HEK293T (cell line): ENCODE measurements at places on chromosomes 11 and 22.

DNA sequence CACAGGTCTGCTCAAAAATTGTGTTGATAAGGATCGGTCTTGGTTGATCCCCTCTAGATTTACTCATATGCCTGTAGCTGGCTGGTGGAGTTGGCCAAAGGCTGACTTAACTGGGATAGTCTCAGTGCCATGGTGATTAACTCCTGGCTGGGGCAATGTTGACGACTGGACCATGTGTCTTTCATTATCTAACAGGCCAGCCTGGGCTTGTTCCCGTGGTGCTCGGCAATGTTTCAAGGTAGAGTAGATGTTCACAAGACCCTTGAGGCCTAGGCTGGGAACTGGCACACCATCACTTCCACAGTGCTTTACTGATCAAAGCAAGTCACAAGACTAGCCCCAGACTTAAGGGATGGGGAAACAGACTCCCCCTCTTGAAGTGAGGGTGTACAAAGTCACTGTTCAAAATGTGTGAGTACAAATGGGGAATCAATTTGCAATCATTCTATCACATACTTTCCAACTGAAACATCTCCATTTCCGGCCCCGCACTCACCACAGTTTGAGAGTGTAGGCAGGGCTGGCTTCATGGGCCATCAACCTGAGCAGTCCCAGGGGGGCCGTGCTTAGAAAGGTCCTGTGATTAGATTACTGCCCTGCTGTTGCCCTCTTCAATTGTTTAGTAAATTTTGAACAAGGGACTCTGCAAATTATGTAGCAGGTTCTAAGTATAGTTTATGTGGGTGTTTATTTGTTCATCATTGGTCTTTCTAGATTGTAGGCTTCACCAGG, 240.8 kb downstream of the NELL1 start:
- DNase-seq: no peak

- peak; percentile 77 for DNase-seq
Measured at GRCh38 chr11:62728171-62728988, at the start of gene TTC9C. Gene TTC9C (plus strand): TSS chr11:62728486. CDS start chr11:62728849, 363 bp downstream.

- DNase-seq: no peak
Measured at GRCh38 chr22:48783821-48784266, 1043.8 kb downstream of the BRD1 start.

GRCh38 chr22:43313244-43313889, 29.8 kb downstream of the SCUBE1 start:
- DNase-seq: peak; percentile 34

DNA sequence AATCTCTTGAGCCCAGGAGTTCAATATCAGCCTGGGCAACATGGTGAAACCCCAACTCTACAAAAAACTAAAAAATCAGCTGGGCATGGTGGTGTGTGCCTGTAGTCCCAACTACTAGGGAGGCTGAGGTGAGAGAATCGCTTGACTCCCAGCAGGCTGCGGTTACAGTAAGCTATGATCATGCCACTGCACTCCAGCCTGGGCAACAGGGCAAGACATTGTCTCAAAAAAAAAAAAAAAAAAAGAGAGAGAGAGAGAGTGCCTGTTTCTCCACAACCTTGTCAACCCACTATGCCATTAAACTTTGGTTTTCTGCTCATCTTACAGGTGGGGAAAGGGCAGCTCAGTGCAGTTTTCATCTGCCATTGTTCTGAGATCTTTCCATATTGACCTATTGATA, 5.1 kb downstream of the FOLR3 start:
- DNase-seq: no peak

DNA sequence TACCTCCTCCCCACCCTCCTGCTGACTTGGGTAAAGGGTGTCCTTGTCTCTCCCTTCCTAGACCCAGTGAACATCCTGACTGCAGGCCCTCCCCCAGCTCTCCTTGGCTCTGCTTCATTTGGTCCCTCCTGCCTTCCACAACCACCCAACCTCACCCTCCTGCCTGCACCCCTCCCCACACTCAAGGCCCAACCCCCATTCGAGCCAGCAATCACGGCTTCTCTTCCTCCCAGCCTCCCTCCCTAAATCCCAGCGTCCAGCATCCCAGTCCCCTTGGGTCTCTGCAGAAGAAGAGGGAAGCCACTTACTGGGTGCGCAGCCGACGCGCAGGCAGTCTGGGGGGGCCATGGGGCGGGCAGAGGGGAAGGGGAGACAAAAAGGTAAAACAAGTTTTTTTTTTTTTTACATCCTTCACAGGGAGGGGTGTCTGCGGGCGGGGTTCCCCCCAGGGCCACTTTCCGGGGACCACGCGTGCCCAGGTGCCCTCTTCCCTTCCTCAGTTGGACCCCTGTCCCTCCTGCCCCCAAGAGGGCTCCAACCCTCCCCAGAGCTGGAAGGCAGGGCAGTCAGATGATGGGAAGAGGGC, 62.5 kb downstream of the SLC22A12 start:
- peak; percentile 14 for DNase-seq

DNA sequence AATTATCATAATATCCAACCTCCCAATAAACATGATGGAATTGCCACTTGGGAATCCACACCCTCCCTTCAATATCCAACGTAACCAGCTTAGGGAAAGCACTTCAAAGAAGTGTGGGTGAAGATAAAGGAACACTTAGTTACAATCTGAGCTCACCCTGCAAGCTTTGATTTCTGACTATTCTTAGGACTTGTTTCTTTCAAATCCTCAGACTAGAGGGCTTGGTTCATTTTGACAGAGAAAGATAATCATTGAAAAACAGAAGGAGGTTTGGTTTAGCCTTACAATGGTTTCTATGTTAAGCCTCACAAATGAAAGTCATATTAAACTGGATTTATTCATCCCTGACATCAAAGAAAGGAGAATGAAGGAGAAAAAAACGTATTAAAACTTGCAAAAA, 57.9 kb upstream of the SYT13 start:
- no peak for DNase-seq

DNA sequence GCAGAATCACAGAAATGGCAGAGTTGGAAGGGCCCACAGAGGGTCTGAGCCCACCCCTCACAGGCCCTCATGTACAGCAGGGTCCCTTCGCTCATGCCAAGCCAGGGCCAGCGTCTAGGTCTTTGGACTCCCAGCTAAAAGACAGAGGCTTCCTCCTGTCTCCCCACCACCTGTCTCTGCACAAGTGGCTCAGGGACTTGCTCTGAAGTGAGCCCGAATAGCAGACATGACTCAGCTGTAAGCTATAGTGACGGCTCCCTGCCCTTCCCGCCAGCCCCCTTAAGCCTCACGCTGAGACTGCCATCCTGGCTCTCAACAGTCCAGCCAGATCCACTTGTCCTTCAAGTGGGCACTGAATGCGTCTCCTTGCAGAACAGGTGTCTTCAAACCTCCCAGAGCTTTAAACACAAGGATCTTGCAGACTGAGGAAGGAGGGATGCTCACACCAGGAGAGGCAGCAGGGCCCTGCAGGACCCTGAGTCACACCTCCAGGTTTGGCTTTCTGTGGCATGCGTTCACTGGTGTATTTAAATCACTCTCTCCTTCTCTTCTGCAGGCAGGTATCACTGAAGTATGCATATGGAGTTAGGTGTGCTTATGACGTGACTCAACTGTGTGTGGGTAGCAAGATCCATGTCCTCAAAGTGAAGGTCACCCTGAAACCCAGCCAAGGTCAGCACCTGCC, 154.9 kb downstream of the CACNA1I start:
- no peak for DNase-seq

- peak; percentile 59 for DNase-seq
Measured at GRCh38 chr11:35487532-35488078, 37.8 kb downstream of the PAMR1 start.

DNA sequence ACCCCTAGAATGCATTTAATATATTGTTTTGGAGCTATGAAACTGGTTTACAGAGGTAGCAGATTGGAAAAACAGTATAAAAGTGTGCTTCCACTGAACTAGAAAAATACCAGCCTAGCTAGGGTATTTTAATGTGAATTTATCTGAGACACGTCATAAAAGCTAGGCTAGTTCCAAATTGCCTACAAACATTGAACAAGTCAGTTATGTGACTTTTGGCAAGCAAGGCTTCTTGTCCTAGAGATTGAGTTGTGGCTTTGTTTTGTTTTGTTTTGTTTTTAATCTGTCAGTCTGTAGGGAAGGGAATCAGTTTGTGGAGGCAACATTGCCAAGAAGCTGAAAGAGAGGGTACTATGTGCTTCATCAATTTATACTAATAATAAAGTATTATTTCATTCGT, 24.2 kb downstream of the RTN3 start:
- DNase-seq: no peak

DNA sequence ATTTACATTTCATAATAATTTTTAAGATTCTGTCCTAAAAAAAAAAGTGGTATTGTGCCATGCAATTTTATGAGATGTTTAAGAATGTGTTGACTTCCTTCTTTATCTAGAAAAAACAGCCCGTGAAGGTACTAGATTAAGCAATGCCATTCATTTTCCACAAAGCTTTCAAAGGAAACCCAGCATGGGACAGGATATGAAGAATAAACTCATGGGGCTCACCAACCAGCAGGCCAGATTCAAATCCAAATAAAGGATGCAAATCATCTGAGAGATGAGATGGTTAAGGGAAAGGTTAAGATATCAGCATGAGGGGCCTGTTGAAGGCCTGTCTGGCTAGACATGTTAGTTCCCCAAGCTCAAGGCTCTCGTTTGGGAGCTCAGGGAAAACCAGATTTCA, 199.1 kb downstream of the SWAP70 start:
- DNase-seq: no peak

DNA sequence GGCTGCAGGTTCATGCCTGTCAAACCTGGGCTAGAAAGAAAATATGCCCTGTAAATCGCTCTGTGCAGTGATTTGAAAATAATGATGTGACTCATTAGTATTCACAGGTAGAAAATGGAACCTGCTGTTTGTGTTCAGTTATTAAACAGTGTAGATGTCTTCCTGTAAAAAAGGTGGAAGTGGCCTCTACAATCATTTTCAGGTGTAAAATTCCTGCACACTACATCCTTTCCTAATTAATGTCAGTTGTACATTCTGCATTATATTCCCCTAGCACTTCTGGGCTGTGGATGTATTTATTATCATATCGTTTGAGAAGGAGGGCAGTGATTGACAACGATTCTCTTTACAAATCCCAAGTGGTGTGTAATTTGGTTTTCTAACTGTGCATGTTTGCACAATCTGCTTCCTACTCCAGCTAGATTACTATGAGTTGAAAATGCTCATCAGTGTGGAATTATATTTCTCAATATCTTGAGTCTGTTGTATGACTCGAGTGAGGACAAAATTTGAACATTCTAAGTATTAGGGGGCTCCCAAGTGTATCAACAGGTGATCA, 454.0 kb upstream of the DDI1 start:
- DNase-seq: no peak

- DNase-seq: no peak
Measured at GRCh38 chr11:61846362-61847020, 18.4 kb downstream of the FADS2 start.

DNA sequence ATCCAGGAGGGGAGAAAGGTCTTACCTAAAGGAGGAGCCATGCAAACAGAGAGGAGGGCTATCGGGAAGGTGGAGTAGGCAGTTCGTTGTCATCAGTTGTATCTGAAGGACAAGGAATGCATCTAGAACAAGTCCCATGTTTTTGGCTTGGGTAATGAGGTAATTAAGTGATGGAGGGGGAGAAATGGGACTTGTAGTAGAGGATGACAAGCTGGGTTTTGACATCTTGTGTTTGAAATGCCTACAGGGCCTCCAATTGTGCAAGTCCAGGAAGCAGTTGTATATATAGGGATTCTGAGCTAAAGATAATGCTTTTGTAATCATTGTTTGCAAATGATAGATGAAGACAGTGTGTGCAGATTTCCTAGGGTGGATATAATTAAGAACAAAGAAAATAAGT, 622.8 kb downstream of the NTM start:
- no peak for DNase-seq

GRCh38 chr11:116598036-116598435, 174.8 kb downstream of the BUD13 start:
- DNase-seq: no peak

- no peak for DNase-seq
Measured at GRCh38 chr11:1040428-1041148, 4.1 kb upstream of the MUC6 start.

GRCh38 chr11:66878474-66878873, 21.6 kb downstream of the LRFN4 start:
- DNase-seq: no peak

DNA sequence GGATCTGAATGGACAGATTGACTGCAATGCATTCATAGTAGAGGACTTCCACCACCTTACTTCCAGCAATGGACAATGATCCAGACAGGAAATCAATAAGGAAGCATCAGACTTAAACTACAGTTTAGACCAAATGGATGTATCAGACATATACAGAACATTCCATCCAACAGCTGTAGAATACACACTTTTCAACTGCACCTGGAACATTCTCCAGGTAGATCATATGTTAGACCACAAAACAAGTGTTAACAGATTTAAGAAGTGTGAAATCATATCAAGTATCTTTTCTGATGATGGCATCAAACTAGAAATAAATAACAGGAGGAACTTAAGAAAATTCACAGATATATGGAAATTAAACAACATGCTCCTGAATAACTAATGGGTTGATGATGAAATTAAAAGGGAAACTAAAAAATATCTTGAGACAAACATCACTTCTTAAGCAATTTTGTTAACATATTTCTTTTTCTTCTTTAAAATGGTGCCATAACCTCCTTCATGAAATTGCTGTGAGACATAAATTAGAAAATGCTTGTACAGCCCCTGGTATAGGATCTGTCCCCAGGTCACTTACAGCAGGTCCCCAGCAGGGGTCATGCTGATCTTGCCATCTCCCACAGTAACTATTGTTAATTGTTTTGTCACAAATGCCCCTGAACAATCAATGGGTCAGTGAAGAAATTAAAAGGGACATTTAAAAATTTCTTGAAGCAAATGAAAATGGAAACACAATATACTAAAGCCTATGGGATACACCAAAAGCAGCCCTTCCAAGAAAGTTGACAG, 100.0 kb upstream of the OR4B1 start:
- no peak for DNase-seq

DNA sequence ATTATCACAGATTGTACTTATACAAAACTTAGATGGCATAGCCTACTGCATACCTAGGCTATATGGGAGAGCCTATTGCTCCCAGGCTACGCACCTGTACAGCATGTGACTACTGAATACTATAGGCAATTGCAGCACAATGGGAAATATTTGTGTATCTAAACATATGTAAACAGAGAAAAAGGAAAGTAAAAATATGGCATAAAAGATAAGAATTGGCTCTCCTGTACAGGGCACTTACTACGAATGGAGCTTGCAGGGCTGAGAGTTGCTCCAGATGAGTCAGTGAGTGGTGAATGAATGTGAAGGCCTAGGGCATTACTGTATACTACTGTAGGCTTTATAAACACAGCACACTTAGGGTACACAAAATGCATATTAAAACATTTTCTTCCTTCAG, 13.2 kb downstream of the APOL6 start:
- no peak for DNase-seq
